ENCODE measurements at places on chromosomes 6 and 20.

DNA sequence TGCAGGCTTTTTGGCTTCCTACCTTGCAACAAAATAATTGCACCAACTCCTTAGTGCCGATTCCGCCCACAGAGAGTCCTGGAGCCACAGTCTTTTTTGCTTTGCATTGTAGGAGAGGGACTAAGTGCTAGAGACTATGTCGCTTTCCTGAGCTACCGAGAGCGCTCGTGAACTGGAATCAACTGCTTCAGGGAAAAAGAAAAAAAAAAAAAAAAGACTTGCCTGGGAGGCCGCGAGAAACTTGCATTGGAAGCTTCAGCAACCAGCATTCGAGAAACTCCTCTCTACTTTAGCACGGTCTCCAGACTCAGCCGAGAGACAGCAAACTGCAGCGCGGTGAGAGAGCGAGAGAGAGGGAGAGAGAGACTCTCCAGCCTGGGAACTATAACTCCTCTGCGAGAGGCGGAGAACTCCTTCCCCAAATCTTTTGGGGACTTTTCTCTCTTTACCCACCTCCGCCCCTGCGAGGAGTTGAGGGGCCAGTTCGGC lies 420 bp downstream of the SOX4 start:
- no peak for DNase-seq

DNA sequence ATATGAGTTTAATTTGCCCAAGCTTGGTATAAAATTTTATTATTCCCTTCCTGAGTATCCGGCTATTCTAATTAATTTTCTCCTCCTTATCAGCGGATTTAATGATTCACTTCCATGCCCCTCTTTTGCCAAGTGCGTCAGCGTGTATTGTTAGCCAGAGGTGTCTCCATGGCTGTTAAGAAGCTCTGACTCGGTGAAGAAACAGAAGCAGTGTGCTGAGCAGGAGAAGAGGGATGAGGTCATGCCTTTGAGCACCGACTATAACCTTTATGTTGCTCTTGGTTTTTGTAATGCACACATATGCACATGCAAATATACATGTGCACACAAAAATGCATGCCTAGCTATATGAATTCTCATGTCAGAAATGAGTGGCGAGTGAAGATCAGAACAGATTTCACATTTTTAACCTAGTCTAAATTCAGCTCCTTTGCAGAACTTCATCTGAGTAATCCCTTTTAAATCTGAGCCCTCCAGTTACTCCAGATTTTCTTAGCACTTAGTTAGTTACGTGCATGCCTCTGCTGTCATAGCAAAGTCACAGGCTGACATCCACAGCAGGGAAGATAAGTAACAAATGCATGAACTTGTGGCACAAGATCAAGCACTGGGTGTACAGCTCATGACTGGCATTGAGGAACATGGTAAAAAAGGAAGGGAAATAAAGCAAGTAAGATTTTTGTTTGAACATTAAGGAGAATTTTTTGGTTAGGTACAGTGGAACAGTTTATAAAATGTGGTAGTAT lies 24.3 kb downstream of the HTR1E start:
- DNase-seq: no peak

DNA sequence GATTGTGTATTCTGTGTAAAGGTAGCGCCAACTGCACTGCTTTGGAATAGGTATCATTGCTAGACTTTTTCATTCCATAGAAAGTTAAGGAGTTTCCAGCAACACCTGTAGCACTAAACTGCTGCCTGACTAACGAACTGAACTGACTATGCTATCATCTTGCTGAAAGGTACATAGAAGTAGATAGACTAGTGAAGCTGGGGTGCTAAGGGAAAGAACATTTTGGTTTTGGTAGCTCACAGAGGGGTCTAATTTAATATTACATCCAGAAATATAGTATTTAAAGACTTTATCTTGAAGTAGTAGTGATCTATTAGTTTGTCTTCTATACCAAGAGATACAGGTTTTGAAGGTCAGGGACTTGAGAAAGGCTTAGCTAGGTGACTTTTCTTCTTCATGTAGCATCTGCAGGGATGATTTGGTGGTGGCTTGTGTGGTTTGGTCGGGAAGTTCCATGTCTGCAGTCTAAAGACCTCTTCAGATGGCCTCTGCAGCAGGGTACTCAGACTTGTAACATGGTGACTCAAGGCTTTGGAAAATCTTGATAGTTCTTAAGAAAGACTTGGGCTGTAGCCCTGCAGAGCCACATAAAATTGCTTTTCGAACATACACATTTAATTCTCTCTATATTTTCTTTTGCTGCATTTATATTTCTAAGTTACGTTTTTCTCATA lies 10.2 kb downstream of the SENP6 start:
- no peak for DNase-seq

- DNase-seq: no peak
These were observed 11.5 kb downstream of the MDC1 start for GRCh38 chr6:30705620-30706019.

DNA sequence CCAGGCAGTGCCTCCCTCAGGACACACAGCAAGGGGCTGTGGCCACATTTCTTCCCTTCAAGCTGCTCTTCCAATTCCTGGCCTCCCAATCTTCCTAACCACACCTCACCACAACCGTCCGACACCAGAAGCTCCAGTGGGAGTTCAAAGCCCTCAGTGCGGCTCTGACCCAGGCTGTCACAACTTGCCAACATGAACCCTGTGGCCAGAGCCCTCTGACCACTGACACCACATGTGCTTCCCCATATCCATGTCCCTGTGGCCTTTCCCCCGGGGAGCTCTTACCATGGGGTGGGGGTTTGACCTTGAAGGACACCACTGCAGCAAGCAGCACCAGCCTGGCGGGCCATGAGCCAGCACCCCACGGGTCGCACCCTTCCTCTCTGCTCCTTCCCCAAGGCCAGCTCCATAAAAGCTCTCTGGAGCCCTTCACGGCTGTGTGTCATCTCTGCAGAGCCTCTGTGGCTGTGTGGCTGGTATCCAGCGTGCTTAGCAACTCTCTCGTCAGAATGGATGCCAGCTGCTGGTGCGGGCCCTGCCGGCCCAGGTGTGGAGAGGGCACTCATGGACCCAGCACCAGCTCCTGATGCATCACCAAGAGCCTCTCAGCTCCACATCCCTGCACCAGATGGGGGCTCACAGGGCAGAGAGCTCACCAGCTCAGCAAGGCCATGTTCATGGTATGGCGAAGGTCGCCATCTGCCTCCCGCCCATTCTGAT lies 106.1 kb downstream of the PSMB1 start:
- DNase-seq: no peak

DNA sequence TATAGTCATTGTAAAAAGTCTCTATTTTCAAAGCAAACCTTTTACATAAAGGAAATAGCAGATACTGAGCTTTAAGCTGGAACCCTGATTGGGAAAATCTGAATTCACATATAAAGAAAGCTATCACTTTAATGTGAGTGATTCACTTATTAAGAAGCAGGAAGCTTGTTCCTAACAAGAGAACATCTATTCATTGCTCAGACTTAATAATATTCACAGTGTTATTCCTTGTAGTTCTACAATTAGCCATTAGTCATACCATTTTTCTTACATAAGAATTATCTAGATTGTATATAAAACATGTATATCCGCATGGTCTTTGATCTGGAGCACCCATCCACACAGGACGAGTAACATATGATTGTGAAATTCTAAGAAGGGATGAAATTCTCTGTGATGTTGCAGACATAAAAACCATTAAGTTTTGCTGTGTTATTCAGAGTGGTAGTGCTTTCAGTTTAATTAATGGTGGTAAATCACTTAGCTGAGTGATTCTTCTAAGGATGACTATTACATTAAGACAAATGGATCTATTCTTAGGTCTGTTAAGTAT lies 71.1 kb upstream of the FOXQ1 start:
- no peak for DNase-seq

- DNase-seq: no peak
These were observed 90.8 kb upstream of the OGFRL1 start for GRCh38 chr6:71197780-71198179.

DNA sequence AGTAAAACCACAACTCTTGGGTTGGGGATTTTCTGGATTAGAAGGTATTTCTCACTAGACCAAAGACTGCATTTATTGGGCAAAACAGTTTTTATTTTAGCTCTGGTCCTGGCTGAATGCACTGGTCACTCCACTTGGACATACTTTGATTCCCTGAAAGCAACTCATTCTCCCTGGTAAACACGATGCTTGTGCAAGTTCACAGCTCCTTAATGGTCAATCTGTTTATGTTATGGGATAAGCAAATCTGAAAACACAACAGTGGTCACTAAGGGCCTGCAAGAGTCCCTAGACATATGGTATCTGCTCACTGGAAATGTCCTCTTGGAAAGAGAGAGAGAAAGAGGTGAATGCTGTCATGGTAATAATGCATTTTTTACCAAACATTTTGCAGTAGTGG lies 559.8 kb downstream of the CDH26 start:
- no peak for DNase-seq

DNA sequence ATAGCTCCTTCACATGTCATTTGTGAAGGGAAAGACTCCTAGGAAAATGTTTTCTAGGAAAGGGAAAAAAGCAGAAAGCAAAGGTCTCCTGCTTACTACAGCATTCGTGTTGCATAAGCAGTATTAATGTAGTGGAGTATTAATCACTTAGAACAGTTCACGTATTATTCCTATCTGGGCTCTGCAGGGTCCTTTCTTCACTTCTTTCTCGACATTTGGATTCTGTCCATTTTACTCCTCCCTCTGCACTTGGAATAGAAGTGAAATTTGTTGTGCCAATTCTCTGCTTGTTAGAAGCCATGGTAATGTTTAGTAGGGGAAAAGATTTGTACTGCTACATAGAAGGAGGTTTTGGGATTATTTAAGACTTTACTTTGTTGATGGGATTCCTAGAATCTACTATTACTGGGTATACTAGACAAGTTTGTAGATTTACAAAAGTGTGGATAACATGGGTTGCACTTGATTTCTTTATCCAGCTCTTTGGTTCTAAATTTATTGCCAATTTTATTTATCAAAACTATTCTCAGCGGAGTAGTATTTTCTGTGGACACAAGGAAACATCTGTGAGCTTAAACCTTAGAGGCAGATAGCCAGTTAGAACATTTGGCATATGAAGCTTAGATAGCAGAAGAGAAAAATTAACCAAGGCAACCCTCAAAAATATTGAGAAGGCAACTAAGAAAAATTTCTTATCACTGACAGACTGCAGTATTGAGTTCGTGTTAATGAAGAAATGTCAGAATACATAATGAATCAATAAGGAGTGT lies 108.4 kb upstream of the ESR1 start:
- DNase-seq: no peak

DNA sequence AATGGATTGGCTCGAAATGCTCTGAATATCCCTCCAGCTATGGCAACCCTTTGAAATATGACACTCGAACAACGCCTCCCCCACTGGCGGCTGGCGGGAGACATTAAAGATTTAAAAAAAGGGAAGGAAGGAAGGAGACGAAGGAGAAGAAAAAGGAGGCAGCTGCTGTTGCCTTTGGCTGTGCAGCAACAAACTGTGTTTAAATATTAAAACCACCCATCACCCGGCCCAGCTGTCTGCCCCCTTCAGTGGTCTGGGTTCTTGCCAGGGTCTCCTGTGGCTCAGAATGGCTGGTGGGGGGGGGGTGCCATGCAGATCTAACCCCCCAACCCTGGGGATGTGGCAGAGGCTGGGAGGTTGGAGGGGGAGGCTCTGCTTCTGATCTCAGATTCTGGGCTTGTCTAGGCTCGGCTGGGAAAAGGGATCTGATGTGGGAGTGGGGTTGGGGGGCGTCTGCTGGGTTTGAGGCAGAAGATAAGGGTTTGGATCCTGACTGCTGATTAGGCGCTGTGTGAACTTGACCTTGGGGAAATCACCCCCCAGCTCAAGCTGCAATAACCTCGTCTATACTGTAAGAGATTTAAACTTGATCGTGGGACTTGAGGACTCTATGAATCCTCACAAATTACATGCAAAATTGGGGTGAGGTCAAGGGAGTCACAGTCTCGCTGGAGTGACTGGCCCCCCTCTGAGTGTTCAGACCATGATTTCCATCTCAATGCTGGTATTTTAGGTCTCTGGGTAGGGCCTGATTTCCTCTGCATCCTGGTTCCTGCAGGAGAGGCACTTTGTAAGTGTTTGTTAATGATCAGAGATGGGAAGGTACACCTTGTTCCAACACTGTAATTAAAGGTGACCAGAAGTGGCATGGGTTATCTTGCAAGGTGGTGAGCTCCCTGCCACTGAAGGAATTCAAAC lies 40.3 kb upstream of the BLCAP start:
- no peak for DNase-seq

DNA sequence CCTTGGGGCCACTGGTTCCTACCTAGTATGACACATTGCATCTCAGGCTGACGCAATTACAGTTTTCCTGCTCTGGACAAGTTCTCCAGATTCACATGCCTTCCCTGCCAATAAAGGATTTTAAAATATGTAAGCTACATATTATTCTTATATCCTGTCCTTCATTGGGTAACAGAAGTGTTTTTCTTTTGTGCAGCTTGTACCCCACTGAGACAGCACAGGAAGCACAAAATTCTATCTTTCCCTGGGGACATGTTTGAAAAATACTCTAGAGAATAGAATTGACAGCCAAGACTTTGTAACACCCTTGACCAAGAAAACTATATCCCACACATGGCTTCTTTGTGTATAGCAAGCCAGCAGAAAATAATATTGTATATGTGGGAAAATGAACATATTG lies 456.8 kb downstream of the MAFB start:
- DNase-seq: no peak

DNA sequence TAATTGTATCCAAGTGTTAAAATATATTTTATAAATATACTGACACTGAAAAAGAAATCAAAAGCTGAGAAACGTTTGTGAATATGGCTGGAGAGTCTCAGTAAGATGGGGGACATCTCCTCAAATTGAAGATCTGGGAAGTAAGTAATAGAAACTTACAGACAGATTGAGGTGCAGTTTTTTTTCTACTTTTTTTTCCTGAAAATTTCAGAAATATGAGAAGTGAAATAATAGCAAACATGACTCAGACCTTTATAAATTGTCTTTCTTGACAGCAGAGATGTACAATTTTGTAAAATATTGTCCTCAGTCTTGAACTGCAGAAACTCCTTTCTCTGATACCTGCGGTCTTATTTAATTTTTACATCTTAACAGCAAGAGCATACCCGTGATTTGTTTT lies 347.1 kb downstream of the UTRN start:
- no peak for DNase-seq

- DNase-seq: no peak
These were observed 133.2 kb upstream of the LY86 start for GRCh38 chr6:6455272-6455671.

DNA sequence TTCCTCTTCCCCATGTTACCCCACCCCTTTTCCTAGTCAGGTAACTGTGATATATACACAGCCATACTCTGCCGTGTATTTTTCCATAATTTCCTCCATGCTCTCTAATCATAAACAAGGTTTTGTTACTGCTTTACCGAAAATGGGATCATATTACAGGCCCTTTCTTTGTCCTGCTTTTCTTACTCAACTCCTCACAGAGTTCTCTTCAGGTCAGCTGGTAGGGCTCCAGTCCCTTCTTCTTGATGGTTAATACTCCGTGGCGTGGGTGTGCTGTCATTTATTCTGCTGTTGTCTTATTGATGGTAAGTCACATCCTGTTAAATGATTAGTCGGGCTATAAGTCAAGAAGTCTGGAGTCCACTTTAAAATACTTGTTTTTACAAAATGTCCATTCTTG lies 24.9 kb upstream of the PI16 start:
- DNase-seq: no peak

GRCh38 chr6:35490821-35491557 lies 5.9 kb downstream of the TEAD3 start:
- no peak for DNase-seq
